ENCODE measurements at places on chromosomes 1 and 21.

GRCh38 chr1:98044766-98045165 lies 123.9 kb upstream of the DPYD start:
- no peak for DNase-seq

GRCh38 chr1:45677751-45678245 lies 8.5 kb downstream of the GPBP1L1 start:
- DNase-seq: no peak

DNA sequence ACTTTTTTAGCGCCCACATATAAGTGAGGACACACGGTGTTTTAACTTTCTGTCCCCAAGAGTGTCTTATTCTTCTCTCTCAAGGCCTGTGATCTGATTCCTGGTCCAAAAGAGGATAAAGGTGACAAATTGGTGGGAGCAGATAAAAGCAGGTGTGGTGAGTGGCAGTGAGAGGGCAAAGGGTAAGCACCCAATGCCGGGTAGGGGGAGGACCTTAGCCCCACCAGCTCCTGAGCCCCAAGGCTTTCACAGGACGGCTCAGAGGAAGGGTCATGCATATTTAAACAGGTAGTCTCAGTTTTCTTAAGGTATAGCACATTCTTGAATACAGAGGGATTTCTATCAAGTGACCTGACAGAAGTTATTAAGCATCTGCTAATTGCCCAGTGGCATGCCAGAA lies 19.6 kb downstream of the LBR start:
- DNase-seq: no peak

- DNase-seq: no peak
Measured at GRCh38 chr1:236455243-236455642, 61.2 kb downstream of the EDARADD start.

GRCh38 chr1:237012788-237013383 lies 8.6 kb upstream of the MT1HL1 start:
- no peak for DNase-seq

DNA sequence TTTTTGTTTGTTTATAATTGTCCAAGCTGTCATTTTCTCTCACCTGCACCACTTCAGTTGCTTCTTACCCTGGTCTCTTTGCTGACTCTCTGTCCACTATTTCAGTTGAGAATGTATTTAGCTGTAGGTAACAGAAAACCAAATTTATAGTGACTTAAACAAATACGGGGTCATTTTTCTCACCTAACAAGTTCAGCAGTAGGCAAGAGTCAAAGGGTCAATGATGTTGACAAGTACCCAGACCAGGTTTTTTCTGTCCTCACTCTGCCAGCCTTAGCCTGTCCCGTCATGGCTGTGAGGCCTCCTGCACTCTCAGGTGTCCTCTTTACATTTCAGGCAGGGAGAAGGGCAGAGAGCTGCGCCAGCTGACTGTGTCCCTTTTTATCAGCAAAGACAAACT lies 11.8 kb downstream of the RIIAD1 start:
- no peak for DNase-seq

DNA sequence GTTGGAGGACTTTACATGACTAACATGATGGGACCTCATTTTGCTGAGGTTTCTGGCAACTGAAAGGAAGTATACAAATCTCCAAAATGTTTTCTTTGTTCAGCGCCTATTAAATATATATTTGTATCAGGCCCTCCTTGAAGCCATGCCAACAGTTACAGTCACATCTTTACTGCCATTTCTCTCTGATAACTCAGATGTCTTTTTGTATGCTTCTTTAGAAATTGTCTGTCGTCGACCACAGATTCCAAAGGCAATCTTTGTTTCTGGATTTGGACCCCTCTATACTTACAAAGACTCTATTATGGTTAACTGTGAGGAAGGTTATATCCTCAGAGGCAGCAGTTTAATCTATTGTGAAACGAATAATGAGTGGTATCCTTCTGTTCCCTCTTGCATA lies 69.4 kb downstream of the C4BPA start:
- no peak for DNase-seq

GRCh38 chr1:23167353-23168078 lies 1.1 kb downstream of the LUZP1 start:
- peak; percentile 34 for DNase-seq

DNA sequence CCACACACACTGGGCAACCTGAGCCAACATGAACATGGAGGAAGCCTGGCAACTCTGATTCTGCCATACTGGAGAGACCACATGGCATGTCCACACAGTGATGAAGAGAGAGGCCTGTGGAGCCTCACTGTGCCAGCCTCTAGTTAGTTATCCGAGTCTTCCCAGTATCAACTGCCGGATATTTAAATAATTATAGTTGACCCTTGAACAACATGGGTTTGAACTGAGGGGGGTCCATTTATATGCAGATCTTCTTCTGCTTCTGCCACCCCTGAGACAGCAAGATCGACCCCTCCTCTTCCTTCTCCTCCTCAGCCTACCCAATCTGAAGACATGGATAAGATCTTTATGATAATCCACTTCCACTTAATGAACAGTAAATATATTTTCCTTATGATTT lies 27.8 kb downstream of the DDAH1 start:
- DNase-seq: no peak

GRCh38 chr1:226684026-226684425 lies 55.1 kb downstream of the ITPKB start:
- DNase-seq: no peak

GRCh38 chr1:84434081-84434769 lies 35.9 kb downstream of the DNASE2B start:
- DNase-seq: no peak

DNA sequence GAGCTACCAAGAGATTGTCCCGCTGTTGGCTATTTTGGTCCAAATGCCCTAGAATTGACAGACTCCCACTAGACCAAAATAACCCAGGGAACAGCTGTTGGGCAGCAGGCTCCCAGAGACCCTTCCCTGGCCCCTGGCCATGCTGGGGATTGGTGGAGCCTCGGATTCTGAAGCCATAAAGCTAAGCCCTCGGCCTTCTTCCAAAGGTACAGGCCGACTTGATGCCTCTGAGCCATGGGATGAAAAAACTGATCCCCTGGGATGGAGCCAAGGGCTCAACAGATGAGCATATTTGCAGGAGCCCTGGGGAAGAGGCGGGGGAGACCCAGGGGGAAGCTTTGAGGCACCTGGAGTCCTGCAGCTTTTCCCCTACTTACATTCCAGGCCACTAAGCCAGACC lies 1.0 kb upstream of the LRRC38 start:
- DNase-seq: no peak

DNA sequence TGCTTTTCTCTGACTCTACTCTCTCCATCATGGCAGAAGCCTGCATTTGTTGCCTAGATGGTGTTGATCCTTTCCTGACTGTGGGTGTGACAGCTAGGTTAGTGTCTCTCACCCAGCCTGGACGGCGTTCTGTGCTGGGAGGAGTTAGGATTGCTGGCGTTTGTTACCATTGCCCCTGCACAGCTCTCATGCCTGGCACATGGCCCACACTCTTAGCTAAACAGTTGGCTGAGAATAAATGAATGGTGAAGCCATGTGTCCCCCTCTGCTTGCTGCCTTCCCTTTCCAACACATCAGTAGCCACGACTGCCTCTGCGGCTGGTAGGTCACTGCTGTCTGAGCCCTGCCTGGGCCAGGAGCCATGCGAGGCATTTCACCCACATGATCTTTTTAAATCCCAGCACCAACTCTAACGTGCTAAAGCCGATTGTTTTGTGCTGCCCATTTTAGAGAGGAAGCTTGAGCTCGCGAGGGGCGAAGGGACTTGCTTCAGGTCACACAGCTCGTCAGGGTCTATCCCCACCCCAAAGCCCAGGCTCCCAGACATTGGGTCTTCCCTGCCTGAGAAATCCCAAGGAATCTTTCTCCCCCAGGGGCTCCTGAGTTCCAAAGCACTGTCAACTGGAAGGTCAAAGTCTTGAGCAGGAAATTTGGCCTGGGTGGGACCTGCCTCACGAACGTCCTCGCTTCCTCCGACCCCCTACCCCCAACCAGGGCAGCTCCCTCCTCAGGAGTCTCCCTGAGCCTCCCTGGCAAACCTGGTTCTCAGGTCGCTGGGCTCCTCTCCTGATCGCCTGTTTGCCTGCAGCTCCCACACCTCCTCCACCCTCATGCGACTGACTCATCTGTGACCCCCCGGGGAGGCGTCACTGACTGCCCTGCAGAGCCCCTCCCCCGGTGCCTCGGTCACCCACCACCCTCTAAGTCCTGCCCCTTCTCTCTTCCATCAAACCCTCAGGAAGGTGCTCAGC lies 271.7 kb upstream of the C1orf174 start:
- no peak for DNase-seq

- no peak for DNase-seq
Measured at GRCh38 chr1:197763769-197764168, 11.5 kb downstream of the DENND1B start.

DNA sequence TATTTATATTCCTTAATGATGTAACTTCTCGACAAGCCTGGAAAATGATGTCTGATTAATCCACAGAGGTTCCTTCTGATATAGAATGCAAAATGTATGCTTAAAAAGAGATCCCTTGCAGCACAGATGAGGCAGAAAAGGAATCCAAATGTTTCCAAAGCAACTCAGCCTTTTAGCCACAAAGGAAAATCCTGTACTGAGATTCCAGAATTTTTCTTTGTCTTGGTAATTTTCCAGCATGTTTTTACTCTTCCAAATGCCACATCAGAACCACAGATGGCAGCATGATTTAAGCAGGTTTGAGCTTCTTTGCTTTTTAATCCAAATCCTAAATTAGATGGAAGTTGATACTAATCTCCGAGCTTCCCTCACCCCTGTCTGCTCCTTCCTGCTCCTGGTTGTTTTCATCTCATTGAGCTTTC lies 176.4 kb upstream of the PALMD start:
- DNase-seq: no peak

DNA sequence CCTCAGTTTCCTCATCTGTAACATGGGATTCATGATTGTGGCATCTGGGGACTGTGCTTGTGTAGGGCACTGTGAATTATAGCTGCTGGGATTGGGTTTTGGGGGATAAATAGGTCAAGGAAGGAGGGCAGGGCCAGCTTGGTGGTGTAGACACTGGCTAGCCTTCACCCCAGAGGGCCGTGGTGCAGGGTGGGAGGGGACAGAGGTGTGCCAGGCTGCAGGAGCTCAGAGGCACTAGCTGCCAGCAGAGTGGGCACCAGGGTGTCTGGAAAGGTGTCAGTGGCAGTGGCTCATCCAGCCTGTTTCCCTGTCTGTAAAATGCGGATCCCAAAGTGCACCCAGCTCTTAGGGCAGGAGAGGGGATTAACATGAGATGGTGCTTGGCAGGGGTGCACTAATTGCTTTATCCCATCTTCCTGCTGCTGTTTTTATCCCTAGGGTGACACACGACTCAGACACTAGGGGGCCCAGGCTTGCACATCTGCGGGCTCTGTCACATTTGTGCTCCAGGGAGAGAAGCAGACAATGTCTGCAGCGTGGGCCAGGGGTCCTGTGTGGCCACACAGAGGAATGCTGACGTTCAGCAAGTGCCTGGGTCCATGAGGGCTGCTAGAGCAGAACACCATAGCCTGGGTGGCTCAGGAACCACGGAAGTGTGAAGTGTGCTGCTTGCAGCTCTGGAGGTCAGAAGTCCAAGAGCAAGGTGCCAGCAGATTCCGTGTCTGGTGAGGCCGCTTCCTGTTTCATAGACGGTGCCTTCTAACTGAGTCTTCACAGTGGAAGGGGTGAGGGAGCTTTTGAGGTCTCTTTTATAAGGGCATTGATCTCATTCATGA lies 19.3 kb downstream of the OBSCN start:
- no peak for DNase-seq

DNA sequence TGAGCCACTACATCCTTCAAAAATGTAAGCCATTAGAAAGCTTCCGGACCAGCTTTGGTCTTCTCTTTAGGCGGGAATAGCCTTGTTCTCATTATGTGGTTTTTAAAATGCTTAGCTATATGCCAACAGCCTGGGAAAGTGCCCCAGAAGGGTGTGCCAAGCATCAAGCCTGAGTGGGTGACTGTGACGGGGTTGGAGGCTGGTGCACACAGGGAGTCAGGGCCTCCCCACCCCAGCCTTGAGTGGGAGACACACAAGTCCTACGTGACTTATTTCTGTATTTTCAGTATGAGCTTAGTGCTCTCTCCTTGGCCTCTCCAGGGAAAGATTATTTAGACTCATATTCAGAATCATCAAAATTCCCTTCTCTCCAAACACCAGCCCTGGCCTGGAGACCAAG lies 9.8 kb downstream of the UBASH3A start:
- DNase-seq: peak; percentile 65

DNA sequence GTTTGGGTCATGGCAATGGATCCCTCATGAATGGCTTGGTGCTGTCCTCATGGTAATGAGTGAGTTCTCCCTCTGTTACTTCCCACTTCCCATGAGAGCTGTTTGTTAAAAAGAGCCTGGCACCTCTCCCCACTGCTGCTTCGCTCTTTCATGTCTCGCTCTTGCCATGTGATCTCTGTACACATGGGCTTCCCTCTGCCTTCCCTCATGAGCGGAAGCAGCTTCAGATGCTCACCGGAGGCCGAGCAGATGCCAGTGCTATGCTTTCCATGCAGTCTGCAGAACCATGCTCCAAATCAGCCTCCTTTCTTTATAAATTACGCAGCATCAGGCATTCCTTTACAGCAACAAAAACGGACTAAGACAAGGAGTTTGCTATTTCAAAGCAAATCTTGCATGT lies 14.9 kb upstream of the GNPAT start:
- DNase-seq: no peak

DNA sequence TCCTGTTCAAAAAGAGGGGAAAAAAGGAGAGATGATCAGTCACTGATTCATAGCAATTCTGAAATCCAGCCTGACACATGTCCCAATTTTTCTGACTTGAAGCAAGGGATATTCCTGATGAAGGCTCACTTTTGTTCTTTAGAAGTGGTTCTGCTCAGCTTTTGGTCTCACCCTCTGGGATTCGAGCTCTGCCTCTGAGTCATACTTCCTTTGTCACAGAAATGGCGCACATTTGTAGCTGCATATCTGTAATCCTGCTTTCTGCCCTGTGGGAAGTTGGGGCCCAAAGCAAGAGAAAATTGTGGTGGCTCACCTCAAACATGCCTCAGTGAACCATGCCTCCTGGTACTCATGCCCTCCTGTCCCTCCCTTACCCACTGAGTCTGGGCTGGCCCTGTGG lies 22.3 kb upstream of the FAM78B start:
- DNase-seq: no peak

- no peak for DNase-seq
Measured at GRCh38 chr21:40505681-40506080, 341.3 kb downstream of the DSCAM start.

- no peak for DNase-seq
Measured at GRCh38 chr1:39615086-39615673, 24.3 kb downstream of the HEYL start.

Measured in activated naive CD4-positive, alpha-beta T cell treated with Interleukin-2 at 50 U/mL for 16 hours (primary cell).